ENCODE measurements at places on chromosomes 4 and X.

GRCh38 chr4:47032405-47033106, 1.2 kb downstream of the GABRB1 start:
- peak; percentile 2 for DNase-seq

DNA sequence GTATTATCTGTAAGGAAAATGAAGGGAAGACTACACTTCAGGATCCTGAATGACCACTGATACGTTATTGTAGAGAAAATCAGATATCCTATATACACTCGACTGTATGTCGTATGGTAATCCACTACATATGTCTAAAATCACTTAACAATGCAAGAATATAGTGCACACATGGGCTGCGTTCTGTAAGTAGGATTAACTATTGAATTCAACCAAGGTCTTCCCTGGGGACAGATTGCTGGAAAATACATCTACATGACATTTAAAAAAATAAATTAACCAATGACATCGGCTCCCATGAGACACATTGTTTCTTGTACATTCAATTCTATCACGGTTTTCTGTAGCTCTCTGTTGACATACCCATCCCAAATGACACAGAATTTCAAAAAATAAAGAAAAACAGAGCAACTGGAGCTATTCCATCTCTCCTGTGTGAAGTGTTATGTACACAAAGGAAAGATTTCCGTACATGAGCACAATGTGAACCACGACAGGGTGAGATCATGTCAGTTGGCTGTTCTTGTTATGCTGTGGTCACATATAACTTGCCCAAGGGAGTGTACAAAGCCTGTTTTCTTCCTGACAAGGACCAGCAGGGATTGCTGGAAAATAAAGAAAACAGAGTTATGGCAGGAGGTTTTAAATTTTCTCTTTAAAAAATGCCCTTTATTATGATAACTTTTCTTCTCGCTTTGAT, 6.1 kb downstream of the ENOX2 start:
- no peak for DNase-seq

DNA sequence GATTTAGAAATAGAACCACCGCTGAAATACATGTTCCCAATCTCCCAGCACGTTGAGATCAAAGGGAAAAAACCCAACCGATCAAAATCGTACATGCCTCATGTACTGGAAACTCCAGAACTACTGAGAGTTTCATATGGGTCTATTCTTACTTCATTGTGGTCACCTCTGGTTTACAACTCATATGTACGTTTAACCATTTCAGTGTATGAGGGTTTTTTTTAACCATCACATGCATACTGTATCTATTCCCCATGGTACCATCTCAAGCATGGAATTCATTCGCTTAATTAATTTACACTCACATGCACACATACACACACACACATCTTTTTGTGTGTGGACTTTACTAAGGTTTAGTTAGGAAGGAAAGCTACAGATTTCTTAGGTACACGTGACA, 46.0 kb upstream of the CLNK start:
- DNase-seq: no peak

DNA sequence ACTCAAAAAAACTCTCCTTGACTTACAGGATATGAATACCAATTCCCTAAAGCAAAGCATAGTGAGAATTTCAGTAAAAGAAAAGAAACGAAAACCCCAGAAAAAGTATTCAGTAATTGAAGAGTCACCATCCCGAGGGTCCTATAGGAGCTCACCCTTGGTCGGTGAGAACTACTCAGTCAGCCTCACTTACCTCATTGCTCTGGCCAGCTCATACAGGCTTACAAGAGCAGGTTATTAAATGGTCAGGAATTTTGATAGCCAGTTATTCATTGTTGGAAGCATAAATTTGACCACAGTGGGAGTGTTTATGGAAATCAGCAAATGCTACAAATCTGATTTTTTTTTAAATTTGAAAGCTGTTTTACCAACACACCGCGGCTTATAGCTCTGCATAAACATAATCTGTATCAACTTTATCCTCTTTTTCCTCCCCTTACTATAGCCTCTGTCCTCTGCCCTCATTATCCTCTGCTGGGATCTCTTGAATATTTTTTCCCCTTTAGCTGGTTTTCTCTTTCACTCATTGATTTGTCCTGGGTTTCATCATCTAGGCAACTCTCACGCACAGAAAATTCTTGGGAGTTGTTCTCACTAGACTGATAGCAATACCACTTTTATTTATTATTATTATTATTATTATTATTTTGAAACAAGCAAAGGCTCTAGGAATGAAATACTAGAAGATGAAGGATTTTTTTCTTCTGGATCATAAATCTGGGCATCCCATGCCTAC, 11.0 kb upstream of the CXCL2 start:
- DNase-seq: no peak

GRCh38 chr4:107866726-107867125, 42.0 kb downstream of the SGMS2 start:
- no peak for DNase-seq

DNA sequence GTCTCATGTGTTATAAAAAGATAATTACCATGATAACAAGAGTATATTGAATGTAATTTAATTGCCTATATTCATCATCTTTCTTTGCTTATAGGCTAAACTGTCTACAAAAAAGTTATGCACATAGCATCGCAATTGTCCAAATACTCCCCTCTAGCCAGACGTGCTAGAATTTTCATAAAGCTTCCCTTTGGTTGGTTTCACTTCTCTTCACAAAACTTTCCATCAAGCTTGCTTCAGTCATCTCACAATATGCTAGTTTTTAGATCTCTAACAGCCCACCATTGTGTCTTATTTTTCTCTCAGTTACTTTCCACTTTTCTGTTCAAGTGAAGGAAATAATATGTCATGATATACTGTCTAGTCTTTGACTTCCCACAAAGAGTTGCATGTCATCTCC, 448.3 kb upstream of the SPANXN1 start:
- no peak for DNase-seq

DNA sequence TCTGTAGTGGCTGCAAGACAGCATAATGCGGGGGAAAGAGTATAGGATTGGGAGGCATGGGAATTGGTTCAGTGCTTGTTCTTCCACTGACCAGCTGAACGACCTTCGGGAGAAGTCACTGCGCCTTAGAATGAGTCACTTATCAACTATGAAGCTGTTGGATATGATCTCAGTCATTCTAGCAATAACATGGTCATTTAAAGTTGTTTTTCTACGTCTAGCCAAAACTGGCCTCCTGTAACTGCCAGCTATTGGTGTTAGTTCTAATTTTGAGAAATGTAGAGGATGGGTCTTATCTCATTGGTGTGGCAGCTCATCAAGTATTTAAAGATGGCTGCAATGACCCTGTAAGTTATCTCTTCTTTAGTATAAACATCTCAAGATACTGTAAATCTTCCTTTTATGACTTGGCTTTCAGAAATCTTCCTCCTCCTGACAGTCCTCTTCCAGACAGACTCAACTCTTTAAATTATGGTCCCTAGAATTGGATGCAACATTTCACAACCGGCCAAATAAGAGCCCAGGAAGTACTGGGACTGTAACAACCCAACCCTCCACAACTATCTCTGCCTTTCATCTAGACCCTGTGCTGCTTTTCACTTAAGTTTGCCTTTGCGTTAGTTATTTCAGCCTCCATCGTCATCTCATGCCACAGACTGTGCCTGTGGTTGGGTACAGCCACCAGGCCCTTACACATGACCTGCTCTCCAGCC, 243.3 kb downstream of the CBR4 start:
- no peak for DNase-seq

DNA sequence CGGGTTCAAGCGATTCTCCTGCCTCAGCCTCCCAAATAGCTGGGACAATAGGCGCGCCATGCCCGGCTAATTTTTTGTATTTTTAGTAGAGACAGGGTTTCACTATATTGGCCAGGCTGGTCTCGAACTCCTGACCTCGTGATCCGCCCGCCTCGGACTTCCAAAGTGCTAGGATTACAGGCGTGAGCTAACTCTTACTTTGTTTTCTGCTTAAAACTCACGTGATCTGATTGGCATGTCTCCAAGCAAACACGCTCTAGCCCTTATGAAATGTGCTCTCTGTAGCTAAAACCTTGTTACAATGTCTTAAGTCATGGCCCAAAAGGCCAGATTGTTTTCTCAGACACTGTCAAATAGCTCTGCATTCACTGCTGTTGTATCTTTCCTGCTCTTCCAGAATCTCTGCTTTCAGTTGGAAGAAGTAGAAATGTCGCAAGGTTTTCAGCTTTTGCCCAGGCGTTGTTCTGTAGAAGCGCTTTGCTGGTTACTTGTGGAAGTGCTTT, 39.7 kb upstream of the OGT start:
- no peak for DNase-seq

GRCh38 chrX:40849906-40850823, 114.8 kb upstream of the MED14 start:
- DNase-seq: no peak

DNA sequence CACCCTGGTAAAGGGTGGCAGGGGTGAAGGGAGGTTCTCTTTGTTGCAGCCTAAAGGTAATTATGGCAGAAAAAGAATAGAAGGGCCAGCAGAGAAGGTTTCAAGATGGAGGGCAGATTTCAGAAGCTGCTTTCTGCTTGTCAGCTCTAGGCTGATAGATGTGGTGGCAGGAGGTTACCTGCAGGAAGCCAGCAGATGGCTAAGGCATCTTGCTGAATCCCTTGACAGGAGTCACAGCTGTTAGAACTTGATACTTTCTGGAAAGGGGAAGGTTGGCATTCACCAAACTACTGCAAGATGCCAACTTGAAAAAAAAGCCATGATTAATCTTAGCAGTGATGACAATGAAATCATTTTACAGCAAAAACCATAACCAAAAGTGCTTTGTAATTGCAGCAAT, 69.5 kb upstream of the CBLL2 start:
- no peak for DNase-seq

- peak; percentile 42 for DNase-seq
These were observed 6.8 kb downstream of the SEPTIN6 start for GRCh38 chrX:119686087-119686691.

GRCh38 chr4:115292320-115293092, 179.1 kb upstream of the NDST4 start:
- DNase-seq: no peak

DNA sequence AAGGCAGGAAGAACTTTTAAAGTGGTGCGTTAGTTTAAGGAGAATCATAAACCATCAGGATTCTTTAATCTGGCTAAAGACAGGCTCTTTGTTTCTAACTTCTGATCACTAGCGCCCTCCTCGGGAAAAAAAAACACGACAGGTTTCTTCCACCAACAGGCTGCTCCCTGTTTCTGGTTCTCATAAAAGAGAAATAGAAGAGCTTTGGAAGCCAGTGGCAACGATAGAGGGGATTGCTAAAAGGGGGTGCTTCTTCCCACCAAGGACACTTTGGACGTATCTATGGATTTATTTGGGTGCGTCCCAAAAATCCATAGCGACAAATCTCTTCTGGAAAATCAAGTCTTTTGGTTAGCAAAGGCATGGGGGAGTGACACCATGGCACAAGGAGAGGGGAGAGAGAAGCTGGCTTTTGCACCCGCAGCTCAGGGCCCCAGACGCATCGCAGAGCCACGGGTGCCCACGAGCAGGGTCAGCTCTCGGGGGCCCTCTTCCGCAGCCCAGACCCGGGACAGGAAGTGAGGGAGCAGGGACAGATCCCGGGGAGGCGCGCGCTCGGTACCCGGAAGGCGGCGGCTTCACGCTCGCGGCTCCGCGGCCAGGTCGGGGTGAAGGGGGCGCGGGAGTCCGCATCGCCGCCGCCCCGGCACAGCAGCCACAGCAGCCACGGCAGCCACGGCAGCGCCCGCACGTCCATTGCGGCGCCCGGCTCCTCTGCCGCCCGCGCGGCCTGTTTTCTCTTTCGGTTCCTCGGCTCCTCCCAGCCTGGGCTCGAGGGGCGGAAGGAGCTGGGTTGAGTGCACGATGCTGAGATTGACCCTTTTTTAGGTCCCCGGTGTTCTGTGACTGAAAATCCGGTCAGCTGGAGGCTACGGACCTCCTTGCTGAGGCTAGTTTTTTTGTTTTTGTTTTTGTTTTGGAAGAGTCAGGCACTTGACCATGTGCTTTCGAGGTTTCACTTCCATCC, at the start of gene CTSO:
Gene CTSO (minus strand): TSS at position 716 of the 967 bp plus-strand sequence. CDS start 19 bp downstream, at position 697.
- DNase-seq: peak; percentile 68

GRCh38 chrX:123237271-123237670, 53.2 kb downstream of the GRIA3 start:
- DNase-seq: no peak

- DNase-seq: no peak
These were observed 12.7 kb upstream of the APLN start for GRCh38 chrX:129667412-129667811.

- peak; percentile 83 for DNase-seq
These were observed 21.8 kb downstream of the SPRY1 start for GRCh38 chr4:123418351-123418931.

GRCh38 chrX:110836451-110836850, 40.8 kb upstream of the CHRDL1 start:
- DNase-seq: no peak

GRCh38 chr4:90137555-90137954, 10.4 kb downstream of the CCSER1 start:
- no peak for DNase-seq

GRCh38 chr4:5037553-5038551, 13.4 kb upstream of the STK32B start:
- DNase-seq: no peak

DNA sequence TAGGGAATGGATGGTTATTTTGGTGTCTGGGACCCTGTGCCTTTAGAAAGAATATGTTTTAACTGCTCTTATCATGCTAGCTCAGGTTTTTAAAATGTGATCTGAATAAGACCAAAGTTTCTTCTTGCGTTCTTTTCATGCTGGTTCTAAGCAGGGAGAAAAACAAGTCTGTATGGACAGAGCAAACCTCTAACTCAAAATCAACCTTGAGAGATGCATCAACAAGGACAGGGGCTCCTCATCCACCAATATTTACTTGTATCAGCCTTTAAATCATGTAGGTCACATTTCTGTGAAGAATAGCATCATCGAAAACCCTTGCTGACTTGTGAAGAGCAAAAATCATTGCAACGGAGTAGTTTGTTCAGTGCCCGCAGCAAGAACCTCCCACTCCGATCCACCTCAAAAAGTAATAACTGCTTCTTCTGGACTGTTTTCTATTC, 1.2 kb downstream of the ATP10D start:
- no peak for DNase-seq
